ENCODE measurements at places on chromosomes 1 and 21.
A peak's percentile ranks its signal among the peaks of the same experiment; 100 is the strongest.

DNA sequence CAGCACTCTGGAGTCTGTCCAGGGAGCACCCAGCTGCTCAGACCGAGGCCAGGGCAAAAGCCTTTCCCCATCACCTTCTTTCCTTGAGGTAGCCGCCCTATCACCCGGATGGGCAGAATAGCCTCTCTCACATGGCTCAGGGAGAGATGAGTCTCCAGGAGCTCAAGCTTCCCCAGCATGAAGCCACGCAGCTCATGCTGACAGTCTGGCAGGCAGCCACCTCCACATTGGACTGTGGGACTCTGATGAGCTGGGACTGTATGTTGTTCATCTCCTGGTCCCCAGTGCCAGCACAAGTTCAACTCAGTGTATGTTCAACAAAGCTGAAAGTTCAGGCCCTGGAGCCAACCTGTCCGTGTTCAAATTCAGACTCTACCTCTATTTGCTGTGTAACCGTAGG, 75.2 kb upstream of the ZC3H12A start:
- DNase-seq: no peak

GRCh38 chr1:95384567-95384966, 150.6 kb downstream of the RWDD3 start:
- DNase-seq: peak; percentile 3

GRCh38 chr1:72235062-72235461, 47.3 kb downstream of the NEGR1 start:
- DNase-seq: no peak

- DNase-seq: no peak
Measured at GRCh38 chr1:43479414-43479813, 25.7 kb upstream of the HYI start.

- no peak for DNase-seq
Measured at GRCh38 chr21:38965910-38966504, 160.3 kb downstream of the ETS2 start.

- peak; percentile 15 for DNase-seq
Measured at GRCh38 chr1:27940297-27940696, 5.5 kb downstream of the SMPDL3B start.

- DNase-seq: peak; percentile 29
Measured at GRCh38 chr1:185727726-185728125, 6.5 kb upstream of the HMCN1 start.

DNA sequence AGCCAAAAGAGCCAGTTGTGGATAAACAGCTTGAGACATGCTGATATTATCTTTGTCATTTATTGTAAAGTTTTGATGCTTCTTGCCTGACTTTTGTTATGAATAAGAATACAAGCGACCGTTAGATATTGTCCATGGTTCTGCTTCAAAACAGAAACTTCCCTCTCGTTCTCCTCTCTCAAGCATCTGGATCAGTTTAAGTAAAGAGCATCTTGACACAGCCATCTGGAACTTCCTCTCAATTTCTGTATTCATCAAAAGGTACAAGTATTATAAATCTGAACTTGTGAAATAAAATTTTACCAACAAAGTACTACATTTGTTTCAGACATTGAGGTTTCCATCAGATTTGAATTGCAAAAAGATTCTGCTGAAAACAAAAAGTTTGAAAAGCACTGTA, 36.4 kb upstream of the CLDN14 start:
- DNase-seq: peak; percentile 10

GRCh38 chr21:42495765-42496119, 282 bp downstream of the RSPH1 start:
- no peak for DNase-seq

DNA sequence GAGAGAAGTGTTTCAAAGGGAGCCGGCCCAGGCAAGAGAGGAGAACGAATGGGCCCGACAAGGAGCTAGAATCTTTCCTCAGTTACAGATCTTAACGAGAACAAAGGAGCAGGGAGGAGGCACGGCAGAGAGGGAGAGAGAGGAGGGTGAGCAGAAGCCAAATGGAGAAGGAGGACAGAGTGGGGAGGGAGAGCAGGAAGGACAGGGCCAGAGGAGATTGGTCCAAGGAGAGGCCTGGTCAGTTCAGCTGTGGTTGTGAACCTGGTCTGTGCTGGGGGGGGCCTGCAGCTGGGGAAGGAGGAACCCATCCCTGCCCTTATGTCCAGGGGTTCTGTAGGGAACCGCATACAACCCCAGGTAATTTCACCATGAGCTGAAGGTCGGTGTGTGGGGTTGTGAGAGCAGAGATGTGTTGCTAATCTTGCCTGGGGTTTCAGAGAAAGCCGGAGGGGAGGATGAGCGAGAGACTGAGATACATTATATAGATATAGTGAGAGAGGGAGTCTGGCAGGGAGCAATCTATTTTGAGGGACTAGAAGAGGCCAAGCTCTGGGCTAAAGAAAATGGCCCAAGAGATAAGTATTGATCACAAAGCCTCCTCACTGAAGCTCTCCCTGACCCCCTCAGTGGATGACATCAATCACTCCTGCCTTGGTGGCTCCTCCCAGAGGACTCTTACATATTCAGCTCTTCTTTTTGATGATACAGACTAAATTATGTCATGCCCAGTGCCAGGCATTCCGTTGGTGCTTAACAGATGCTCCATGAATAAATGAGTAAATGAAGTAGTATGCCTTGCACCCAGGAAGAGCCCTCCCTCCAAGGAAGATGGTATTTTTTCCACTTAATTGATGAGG, 64.2 kb upstream of the CD1D start:
- DNase-seq: no peak

DNA sequence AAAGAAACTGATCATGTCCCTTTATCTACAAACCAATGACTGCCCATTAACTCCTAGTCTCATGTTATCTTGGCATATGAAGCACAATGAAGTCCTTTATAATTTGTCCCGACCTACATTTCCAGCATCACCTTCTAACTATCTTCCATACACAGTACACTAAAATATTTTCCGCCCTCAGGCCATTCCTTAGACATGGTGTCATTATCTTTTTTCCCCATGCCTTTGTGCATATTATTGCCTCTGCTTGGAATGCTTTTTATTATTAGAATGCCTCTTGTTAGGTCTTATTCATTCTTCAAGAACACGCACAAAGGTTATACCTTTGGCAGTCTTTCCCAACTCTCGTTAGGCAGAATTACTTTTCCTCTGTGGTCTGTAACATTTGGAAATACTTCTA, 39.6 kb downstream of the ATG4C start:
- DNase-seq: peak; percentile 9

- DNase-seq: peak; percentile 54
Measured at GRCh38 chr1:234065794-234066447, 161.4 kb downstream of the SLC35F3 start.

DNA sequence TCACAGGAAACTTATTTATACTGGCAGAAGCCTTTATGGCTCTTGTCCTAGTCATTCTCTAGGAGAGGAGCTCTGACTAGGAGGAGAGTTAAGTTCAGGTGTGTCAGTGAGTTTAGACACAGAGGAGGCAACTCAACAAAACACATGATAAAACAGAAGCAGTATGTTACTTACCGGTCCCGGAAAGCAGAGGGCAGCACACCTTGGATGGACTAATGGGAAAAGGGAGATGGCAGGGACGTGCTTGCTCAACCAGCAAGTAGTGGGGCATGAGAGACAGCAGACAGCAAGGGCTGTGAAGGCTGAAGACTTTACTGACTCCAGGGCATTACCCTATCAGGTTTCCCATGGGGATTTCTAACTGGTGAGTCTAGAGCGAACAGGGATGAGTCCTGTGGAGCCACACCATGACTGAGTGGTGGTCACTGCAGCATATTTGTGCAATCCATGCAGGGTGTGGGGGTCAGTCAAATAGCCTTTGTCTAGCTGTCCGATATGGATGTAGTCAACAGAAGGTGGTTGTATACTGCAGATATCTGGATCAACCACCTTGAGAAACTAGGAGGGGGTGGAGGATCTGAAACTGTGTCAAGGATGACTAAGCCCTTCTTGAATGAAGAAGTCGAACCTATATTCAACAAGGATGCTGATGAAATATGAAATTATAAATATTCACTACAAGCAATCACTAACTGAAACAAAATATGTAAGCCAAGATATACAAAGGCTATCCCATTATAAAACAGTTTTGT, 596.3 kb upstream of the CHRM3 start:
- no peak for DNase-seq

GRCh38 chr1:52531249-52531872, 21.5 kb downstream of the TUT4 start:
- DNase-seq: no peak

GRCh38 chr1:119646521-119647227, 1.4 kb downstream of the ZNF697 start:
- DNase-seq: peak; percentile 85

DNA sequence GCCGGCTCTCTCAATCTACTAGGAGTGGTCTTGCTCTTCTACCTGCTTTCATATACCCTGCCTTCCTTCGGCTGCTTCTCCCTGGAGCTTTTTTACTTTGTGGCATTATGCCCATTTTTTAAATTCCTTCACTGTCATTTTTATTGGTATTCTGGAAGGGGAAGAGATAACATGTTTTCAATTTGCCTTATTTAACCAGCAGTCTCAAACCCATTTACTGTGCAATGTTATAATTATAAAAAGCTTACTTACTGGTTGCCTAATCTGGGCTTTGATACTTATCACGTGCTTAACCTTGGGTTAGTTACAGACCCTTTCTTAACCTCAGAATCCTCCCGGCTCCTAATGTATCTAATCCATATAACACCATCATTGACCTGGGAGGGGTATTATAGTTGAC, 128.1 kb downstream of the SIPA1L2 start:
- peak; percentile 41 for DNase-seq

GRCh38 chr21:17512253-17513213, at the start of gene CXADR:
TSS of gene CXADR (plus strand) at chr21:17513043. CDS start at chr21:17513130, 87 bp downstream.
- DNase-seq: peak; percentile 18

DNA sequence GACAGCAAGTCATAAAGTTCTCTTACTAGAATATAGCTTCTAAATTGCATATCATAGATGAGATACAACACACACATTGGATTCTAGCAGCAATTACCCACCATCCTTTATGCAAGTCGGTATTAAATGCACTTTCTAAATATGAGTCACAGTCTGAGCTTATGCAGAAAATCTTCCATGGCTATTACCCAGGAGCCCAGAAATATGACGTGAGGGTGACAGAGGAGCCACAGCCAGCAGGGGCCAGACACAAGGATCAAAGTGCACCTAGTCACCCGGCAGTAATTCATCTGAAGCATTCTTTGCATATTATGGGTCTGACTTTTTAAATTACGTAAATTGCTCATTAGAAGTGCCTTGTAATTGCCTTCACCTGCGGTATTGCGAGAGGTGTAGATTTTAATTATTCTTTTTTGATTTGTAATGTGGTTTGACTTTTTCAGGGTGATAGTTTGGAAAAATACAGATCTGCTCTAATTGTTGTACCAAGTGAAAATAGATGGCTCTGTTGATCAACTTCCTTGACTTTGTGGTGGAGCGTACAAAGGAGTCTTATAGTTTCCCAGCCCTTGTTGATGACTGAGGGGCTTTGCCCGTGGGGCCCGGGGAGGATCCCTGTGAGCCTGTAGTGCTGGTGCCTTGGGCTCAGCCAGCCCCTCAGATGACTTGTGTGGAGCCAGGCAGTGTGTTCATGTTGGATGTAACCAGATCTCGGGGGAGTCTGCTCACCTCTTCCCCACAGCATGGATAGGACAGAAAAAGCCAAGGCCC, 470.0 kb upstream of the VAMP3 start:
- DNase-seq: peak; percentile 98

- DNase-seq: no peak
Measured at GRCh38 chr1:192609110-192610079, 26.6 kb upstream of the RGS13 start.

- DNase-seq: no peak
Measured at GRCh38 chr1:33120436-33121231, 39.7 kb downstream of the AZIN2 start.

- no peak for DNase-seq
Measured at GRCh38 chr1:166119471-166119965, 47.3 kb downstream of the FAM78B start.

DNA sequence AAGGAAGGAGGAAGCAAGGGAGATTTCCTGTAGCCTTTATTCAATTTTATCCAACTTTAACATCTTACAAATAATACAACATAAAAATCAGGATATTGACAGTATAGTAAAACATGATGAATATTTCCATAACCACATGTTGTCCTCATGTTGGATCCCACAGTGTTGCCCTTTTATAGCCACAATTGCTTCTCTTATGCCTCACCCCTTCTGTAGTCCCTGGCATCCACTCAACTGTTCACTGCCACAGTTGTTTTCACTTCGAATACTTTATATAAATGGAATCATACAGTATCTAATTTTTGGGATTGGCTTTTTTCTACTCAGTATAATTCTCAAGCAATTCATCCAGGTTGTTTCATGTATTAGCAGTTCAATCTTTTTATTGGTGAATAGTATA, 44.8 kb downstream of the SRSF11 start:
- DNase-seq: no peak

DNA sequence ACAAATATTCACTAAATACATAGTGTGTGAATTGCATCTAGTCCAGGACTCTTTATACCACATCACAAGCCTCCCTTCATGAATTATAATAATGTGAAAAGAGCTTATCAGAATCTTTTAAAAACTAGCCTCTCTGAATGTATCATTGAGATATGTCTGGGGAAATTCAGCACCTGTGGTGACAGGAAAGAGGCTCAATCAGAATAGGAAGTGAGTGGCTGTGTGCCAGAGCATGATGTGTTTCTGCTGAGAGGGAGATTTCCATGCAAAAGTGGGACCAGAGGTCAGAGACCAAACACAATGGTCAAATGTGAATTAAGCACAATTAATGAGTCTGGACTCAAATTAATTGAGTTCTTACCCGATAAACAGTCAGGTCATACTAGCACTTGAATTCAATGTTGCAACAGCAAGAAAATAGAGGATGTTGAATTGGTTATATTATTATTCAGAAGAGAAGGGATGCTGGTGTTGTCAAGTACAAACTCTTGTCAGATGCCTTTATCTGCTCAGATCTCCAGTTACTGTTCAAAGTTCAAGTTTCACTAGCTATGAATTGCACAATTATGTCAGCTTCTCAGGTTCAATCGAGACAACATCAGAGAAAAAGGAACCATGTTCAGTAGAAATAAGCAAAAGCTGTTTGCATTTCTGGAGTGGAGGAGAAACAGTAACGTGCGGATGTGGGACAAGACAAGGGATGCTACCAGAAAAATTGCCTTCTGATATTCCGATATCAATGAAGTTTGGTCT, 226.2 kb downstream of the ZNF326 start:
- no peak for DNase-seq
